ENCODE measurements at places on chromosomes 1 and 21. TPM values are rescaled to one million over a fixed set of nuclear protein-coding genes. Genes with fewer than 3 reads are reported as not detected.
A peak's percentile ranks its signal among the peaks of the same experiment; 100 is the strongest.

- DNase-seq: peak; percentile 73
These were observed 46.5 kb upstream of the COA6 start for GRCh38 chr1:234326497-234327366.

The SLAMF1 gene
- not detected for total RNA-seq

DNA sequence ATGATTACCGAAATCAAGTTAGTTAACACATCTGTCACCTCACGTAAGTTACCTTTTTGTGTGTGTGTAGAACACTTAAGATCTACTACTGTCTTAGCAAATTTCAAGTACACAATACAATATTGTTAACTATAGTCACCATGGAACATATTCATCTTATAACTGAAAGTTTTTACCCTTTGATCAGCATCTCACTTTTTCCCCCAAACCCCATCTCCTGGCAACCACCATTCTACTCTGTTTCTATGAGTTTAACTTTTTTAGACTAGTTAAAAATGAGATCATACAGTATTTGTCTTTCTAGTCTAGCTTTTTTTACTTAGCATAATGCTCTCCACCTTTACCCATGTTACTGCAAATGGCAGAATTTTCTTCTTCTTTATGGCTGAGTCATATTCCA is 124.7 kb downstream of the RABGAP1L start:
- no peak for DNase-seq

GRCh38 chr1:201349092-201349491 is 28.4 kb downstream of the TNNT2 start:
- no peak for DNase-seq

The CHD5 gene
- total RNA-seq: 0.78 TPM

The FNDC5 gene
- total RNA-seq: 4.4 TPM

- no peak for DNase-seq
These were observed 37.7 kb downstream of the SH3GLB1 start for GRCh38 chr1:86741947-86742572.

GRCh38 chr1:60059468-60059867 is 14.1 kb downstream of the C1orf87 start:
- no peak for DNase-seq

GRCh38 chr1:29633771-29634170 is 397.4 kb downstream of the PTPRU start:
- DNase-seq: no peak

DNA sequence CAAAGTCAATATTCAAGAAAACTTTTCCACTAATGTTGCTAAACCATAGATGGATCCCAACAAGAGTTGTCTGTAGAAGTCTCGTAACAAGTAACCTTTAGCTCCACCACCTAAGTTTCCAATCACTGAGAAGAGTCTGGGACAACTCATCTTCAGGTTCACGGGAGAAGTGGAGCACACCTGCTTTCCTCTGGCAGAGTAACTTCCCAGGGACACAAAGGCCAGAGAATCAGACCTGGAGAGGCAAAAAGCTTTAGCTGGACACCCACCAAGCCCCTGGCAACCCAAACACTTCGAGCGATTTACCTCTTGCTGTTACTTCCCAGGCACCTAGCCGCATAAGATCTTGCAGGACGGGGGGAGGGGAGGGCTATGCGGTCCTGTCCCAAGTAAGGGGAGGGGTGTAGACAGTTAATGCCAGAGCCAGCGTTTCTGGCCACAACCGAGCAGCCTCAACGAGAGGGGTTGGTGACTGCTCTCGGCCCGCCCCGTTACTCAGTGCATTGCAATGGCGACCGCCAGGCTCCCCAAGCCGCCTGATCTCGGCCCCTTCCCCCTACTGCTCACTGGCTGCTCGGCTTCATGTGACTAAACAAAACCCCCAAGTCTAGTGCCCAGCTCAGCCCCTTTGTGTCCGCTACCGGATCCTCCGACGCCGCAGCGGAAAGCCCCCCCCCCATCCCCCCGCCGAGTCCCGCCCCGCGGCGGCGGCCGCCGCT is 709 bp downstream of the ZNF644 start:
- DNase-seq: peak; percentile 83

DNA sequence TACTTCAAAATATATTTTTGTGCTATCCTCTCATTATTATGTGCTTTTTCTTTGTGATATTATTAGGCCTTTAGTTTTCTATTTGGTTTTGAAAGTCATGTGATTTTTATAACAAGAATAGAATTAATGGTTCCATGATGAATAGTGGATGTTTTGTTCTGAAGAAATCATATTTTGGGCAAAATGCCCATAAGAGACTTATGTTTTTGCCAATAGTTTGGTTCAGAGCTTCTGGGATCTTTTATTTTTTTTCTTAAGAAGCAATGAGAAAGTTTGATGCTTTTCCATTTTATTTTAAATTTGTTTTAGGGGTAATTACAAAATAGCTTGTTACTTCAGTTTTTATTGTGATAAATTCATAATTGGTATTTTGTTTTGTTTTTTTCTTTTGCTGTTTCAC is 49.8 kb downstream of the LYPLAL1 start:
- DNase-seq: no peak

GRCh38 chr1:68051475-68051874 is 1.0 kb upstream of the DIRAS3 start:
- DNase-seq: peak; percentile 73

DNA sequence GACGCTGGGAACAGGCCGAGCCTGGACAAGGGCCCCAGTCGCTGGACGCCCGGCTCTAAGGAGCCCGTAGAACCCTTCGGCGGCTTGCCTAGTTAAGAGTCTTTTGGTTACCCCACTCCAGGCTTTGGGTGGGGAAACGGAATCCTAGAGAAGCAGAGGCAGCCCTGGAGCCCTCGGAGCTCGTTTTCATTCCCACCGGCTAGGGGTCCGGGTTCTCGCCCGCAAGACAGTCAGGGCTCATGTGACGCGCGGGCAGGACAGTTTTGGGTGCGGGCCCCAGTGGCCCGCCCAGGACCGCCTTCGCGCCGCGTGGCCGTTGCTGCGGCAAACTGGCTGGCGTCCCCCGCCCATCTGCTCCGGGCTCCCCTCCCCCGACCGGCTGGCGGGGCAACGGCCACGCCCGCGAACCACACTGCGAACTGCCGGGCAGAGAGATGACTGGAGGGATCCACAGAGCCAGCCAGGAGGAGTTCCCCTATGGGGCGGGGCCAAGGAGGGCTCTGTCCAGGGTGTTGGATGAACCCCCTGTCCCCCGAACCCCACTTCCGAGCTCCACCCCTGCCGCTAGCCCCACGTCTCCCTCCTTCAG is 829 bp upstream of the HES2 start:
- peak; percentile 90 for DNase-seq

All from H7 (cell line).